ENCODE measurements at places on chromosomes 3 and 15.

DNA sequence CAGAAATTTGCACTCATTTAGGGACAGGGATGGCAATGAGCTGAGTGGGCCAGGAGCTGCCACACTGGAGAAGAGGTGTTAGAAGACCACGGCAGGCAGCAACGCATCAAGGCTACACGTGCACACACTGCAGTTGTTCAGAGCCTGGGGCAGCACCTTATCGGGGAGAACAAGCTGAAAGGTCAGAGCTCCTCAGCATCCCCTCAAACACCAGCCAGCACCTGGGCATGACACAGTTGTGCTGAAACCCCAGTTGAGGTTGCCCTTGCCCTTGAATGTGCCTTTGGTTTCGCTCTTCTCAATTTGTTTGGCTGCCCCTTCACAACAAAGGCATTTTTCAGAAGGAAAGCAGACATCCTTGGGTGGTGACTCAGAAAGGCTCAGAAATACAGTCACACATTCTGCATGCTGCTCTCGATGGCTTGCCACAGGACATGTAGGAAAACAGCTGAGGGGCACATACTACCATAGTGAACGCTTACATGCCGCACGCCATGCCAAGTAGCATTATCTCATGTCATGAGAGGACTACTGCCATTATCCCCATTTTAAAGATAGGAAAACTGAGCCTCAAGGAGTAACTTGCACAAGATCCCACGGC is 57.6 kb downstream of the ST8SIA2 start:
- DNase-seq = peak; percentile 69

- no peak for DNase-seq
These were observed 85.1 kb downstream of the PDCD6IP start for GRCh38 chr3:33883538-33883950.

- DNase-seq = no peak
These were observed 54.3 kb downstream of the AAGAB start for GRCh38 chr15:67199881-67200763.

DNA sequence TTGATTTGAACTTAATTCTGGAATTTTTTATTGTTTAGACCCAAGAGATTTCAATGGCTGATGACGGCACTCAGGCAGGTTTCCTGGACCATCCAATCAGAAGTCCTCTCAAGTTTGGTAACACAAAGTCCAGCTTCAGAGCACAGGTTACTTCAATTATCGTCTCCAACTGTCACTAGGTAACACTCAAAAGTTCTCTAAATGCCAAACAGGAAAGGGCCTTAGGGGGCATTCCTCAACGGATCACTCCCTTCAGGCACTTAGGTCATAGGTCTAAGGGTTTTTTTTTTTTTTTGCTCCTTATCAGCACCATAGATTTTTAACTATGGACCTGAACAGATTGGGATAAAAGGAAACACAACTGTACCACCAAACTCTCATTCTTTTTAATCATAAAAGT is 85.8 kb downstream of the MEIS2 start:
- no peak for DNase-seq

DNA sequence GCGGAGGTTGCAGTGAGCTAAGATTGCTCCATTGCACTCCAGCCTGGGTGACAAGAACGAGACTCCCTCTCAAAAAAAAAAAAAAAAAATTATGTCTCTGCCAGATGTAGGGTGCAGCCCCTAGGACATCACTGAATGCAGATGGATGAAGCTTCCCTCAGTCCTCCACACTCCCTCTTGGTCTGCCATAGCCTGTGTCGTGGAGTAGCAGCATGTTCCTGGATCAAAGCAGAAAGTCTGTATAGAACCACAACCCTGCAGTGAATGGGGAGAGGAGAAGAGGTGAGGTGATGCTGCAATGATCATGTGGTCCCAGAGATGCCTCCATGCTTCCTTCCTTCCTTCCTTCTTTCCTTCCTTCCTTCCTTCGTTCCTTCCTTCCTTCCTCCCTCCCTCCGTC is 15.3 kb upstream of the LAMB2 start:
- DNase-seq = no peak

- no peak for DNase-seq
These were observed 30.1 kb upstream of the TBC1D23 start for GRCh38 chr3:100230710-100231109.

GRCh38 chr3:120429921-120430361 is 20.9 kb downstream of the FSTL1 start:
- DNase-seq = no peak

GRCh38 chr3:46959161-46959511 is 17.4 kb downstream of the CCDC12 start:
- no peak for DNase-seq

- no peak for DNase-seq
These were observed 161.4 kb upstream of the LRTM1 start for GRCh38 chr3:55089211-55089610.

DNA sequence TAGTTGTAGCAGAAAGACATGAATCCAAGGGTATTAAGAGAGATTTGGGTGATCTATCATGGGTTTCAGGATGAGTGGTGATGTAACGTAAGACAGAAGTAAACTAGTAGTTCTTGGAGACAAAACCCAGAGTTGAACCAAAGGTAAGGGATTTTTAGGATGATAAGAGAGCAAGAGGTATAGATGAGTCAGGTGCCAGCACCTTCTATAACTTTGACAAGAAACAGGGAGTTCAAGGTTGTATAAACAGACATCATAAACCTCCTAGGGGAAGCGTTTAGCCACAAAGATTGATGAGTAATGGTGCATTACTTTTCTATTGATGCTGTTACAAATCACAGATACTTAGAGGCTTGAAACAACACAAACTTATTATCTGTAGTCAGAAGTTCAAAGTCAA is 447.3 kb upstream of the ARHGEF26 start:
- DNase-seq = no peak

DNA sequence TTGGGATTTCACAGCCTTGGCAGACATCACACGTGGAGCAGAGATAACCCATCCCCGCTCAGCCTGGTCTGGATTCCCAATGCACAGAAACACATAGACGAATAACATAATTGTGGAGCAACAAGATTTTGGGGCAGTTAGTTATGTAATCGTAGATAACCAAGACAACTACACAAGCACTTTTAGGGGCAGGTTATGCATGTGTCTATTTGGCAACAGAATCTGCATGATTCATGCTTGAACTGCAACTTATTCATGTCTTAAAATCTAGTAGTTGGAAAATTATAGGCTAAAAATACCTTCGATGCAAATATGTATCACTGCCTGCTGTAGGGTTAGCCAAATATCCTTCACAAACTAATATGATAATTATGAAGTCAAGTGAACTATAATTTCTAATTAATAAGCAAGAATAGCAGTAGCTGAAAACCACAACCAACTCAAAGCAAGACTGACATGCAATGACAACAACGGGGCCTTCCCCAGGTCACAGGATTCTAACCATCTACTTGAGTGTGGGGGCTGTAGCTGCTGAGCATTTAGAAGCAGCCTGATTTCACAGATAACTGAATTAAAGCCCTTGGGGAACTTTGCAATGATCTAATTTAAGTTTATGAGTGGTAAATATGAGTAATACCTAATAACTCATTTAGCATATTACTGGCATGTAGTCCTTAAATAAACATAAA is 31.1 kb downstream of the DGKG start:
- DNase-seq = no peak

DNA sequence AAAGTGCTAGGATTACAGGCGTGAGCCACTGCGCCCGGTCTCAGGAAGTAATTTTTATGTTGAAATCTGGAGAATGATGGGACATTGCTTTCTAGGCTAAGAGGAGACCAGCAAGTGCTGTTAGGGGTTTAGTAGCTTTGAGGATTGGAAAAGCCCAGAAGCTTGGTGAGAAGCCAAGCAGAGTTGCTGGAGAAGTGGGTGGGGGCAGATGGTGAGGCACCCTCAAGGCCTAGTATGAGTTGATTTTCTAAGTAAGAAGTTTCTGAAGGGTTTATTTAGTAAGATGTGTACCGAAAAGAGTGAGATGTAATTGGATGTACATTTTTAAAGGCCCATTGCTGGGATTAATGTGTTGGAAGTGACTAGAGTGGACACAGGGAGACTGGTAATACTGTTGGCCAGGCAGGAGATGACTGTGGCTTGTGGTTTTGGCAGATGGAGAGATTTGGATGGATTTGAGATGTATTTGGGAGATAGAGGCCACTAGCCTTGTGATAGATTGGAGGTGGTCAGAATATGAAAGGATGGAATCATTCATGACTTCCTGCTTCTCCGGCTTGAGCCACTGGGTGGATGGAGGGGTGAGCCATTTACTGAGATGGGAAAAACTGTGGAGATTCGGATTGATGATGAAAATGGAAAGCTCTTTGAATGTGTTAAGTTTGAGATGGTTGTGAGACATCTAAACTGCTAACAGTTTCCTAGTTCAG is 2.3 kb downstream of the LRRC28 start:
- no peak for DNase-seq

GRCh38 chr3:107543666-107544065 is 20.9 kb downstream of the BBX start:
- no peak for DNase-seq

DNA sequence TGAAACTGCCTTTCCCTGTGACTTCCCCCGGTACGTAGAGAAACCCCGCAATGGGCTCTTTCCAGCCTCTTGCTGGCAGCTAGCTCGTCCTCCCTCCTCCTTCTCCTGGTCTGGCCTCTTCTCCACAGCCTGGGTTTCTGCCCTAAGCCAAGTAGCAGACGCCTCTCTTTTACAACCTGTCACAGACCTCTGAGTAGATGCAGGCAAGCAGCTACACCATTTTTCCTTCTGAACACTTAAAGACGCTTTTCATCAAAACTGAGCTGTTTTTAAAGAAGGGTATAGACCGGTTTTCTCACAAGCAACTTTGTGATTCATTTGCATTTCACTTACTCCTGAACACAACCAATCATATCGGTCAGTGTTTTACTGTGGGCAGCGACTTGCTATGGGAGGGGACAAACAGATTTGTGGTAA is 32.0 kb downstream of the ADAMTSL3 start:
- DNase-seq = no peak

DNA sequence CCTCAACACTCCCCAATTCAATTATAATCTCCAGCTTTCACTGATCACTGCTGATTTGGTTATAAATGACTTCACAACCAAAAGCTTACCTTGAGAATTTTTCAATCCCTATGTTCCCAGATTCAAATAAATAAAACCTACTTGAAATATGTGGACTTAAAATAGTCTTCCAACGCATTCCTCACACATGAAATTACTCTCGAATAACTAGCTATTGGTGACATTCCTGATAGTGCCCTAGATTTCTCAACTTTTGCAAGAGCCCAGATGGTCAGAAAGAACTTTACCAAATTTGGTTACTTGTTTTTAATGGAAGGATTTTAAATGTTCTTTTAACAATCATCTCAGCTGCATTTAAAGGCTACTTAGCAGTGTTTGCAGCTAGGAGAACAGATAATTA is 605.5 kb downstream of the FHIT start:
- no peak for DNase-seq

DNA sequence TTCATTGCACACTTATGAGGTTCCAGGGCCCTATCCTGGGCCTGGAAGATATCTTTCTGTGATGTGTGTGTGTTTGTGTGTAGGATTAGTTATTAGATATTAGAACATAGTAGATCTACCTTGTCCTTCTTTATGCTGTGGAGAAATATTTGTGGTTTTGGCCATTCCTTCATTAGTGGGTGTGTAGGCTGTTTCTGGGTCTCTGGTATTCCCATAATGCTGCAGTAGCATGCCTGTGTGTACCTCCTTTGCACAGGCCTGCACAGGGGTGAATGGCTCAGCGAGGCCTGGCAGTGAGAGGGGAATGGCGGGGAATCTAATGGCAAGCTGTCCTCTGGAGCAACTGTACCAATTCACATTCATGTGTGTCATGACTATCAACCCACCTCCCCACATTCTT is 125.8 kb upstream of the MRPS22 start:
- no peak for DNase-seq

- DNase-seq = no peak
These were observed 147.8 kb downstream of the PLCL2 start for GRCh38 chr3:17032407-17033034.

GRCh38 chr3:125300416-125300815 is 74.7 kb downstream of the ZNF148 start:
- no peak for DNase-seq

GRCh38 chr3:170128259-170128976 is 53.1 kb downstream of the PHC3 start:
- no peak for DNase-seq

- no peak for DNase-seq
These were observed 1.6 kb downstream of the SPATA16 start for GRCh38 chr3:173139420-173139819.

- DNase-seq = no peak
These were observed 14.9 kb upstream of the GRM2 start for GRCh38 chr3:51691949-51692348.

GRCh38 chr3:147702509-147702908 is 293.3 kb downstream of the ZIC1 start:
- DNase-seq = no peak

DNA sequence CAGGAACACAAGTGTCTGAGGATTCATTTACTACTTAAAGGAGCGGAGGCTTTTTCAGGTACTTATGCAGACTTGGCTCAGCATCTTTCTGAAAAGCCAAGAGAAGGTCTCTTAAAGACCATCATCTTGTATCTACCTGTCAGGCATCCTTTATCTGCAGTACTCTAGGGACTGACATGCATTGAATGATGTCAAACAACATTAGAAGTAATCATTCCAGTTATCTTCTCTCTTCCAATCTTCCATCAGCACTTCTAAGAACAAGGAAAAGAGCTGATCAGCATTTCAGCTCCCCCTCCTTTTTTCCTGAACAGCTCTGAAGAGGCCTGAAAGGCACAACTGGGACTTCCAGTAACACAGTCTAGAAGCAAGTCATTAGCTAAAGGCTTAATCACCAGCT is 214.8 kb downstream of the KCNH8 start:
- DNase-seq = no peak

GRCh38 chr3:123608263-123608937 is 23.5 kb upstream of the HACD2 start:
- no peak for DNase-seq

GRCh38 chr3:32743934-32744333 is 58.9 kb downstream of the CNOT10 start:
- no peak for DNase-seq

DNA sequence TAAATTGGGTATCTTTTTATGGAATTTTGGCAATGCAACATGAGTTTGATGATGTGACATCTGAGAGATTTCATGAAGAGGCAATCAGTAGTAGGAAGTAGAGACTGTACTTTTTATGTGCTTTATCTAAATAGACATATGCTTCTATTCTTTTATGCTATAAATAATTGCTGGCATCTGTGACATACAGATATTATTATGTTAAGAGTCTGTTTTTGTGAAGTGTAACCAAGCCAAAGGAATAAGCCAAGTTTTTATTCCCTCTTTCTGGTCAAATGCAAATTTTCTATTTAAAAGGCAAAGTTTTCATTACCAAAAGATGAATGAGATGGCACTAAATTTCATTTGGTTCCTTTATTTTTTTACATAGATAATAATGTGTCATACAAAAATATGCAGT is 32.4 kb downstream of the PYDC2 start:
- no peak for DNase-seq

GRCh38 chr15:26083896-26084295 is 220.8 kb upstream of the ATP10A start:
- no peak for DNase-seq

DNA sequence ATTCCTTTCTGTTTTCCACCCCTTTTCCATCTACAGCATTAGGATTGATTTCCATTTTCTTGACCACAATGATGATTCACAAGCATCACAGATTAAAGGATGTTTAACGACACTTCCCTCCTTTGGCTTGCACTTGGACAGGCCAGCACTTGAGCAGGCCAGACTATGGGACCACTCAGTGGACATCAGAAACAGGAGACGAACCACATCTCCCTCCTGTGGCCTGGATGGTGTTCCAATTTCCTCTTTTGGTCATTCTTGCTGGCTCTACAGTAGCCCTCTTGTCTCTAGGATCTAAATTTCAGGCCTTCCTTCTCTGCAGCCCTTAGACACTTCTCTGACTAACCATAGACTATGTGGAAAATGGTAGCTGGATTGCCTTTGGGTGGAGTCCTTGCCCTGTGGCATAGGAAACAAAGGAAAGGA is 78.8 kb upstream of the BOC start:
- DNase-seq = no peak
